ENCODE measurements at places on chromosomes 2 and 18.

DNA sequence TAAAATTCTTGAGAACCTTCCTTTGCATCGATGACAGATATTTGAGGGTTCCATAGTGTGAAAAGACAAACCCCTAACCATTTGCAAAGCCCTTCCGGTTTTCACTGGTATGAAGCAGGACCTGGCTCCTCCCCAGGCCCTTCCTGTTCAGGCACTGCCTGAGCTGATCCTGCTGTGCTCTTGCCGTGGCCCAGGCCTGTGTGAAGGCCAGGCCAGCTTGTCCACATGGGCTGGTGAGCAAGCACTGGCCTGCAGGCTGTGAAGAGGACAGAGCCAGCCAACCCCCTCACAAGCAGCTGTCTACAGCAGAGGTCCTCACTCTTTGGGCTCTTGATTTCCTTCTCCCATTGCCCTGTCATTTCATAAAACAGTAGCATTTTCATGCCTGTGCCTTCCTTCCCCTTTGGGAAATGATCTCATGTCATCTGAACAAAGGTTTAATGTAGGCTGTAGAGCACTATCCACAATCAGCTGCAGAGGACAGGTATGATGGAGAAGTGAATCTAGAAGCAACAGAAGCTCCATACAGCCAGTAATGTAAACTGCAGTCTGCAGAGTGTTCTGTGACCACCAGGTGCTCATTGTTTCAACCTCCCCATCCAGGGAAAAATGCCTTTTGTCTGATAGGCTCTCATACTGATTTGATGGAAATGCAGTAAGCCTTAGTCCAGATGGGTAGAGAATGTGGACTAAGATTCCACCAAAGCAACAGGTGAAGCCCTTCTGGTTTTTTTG lies 19.8 kb downstream of the MPHOSPH10 start:
- no peak for DNase-seq

- DNase-seq, result no peak
These were observed 133.0 kb upstream of the CELF4 start for GRCh38 chr18:37698508-37699040.

GRCh38 chr2:5021136-5021535 lies 671.0 kb upstream of the SOX11 start:
- no peak for DNase-seq

GRCh38 chr18:49768051-49768391 lies 45.3 kb downstream of the ACAA2 start:
- DNase-seq, result peak; percentile 51

DNA sequence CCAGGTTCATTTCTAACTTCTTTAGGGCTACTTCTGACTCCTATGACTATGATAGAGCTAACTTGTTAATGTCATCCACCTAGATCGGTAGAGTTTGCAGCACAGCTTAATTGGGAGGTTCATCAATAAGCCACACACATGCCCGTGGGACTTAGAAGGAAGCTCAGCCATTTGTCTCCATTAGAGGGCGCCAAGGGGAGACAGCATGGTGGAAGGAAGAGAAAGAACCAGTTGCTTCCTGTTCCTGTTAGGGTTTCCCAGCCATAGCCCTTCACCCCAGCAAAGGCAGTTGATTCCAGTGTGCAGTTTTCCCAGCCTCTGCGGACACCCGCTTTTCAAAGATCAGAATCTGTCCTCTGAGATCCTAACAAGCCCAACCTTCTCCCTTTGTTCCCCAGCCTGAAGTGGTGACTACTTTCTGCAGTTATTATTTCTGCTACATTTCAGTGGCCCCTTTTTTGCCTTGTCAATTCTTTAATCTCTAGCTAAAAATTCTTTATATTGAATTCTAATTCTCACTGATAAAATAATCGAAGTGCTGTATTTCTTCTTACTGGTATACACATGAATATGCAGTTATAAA lies 30.3 kb downstream of the MAIP1 start:
- peak; percentile 90 for DNase-seq

DNA sequence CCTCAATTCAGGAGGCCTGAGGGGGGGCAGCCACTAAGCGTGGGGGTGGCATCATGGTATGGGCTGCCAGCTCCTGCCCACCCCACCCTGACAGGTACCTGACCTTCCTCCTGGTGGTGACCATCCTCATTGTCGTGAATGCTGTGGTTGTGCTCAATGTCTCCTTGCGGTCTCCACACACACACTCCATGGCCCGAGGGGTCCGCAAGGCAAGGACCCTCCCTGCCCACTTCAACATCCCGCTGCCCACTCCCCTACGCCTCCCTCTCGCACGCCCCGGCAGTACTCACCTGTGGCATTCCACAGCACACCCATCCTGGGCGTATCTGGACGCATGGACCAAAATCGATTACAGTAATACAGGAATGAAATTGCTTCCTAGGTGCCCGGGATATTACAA lies 4.0 kb downstream of the CHRNG start:
- no peak for DNase-seq

- no peak for DNase-seq
These were observed 64.7 kb downstream of the GYPC start for GRCh38 chr2:126720638-126721037.

- no peak for DNase-seq
These were observed 278.1 kb upstream of the ZEB2 start for GRCh38 chr2:144798034-144798433.

GRCh38 chr18:48065601-48065995 lies 135.1 kb upstream of the SMAD2 start:
- DNase-seq, result no peak

DNA sequence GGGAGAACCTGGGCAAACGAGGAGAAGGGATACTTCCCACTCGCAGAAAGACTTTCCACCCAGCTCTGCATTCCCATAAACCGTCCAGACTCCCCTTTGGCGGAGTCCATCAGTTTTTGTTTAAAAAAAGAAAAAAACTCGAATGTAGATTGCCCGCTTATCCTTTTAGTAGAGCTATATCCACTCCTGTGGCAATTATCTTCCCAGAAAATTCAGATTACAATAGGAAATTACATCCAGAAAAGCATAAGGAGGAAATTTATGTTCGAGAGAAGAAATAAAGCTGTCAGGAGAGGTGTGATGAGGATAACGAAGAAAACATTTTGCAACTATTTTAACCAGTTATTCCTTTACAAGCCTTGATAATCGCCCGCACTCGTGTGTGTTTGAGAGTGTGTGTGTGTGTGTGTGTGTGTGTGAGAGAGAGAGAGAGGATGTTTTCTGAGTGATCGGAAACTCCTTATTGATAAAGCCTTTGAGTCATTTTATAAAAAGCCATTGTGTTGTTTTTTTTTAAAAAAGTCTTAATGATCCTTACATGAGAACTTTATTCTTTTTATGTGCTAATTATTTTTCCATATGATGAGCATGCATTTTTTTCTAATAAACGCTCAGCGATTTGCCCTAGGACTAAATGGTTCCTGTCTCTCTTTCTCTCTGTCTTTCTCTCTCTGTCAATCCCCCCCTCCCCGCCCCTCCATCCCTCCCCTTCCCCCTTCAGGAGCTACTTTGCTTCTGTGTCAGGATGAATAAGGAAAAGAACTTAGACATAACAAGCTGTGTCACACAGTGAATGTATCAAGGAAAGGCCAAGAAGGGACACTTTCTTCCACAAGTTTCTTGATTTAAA lies 1.1 kb upstream of the PPP3R1 start:
- DNase-seq, result peak; percentile 74

GRCh38 chr2:239026711-239027361 lies 179.0 kb downstream of the TWIST2 start:
- DNase-seq, result no peak

GRCh38 chr2:1484131-1484884 lies 71.0 kb downstream of the TPO start:
- no peak for DNase-seq

GRCh38 chr2:172103471-172104272 lies 972 bp upstream of the DLX2 start:
- peak; percentile 87 for DNase-seq

GRCh38 chr2:73703675-73704074 lies 33.5 kb downstream of the TPRKB start:
- DNase-seq, result peak; percentile 20

GRCh38 chr2:71830497-71831192 lies 317.0 kb downstream of the CYP26B1 start:
- DNase-seq, result no peak

DNA sequence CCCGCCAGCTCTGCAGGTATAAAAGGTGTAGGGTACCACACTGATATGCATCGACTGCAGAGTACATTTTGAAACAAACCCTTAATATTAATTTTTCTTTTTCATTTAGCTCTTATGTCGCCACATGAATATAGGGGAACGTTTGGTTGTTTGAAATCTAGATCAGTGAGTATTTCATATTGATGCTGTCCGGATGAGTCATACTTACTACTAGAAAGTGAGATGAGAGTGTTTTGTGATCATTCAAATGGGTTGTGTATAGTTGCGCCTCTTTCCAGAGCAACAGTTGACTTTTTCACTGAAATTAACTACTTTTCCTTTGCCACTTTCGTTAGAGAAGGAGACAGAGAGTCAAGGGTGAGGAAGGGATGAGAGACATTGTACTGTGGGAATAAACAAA lies 24.6 kb downstream of the NPAS2 start:
- DNase-seq, result no peak

All from hematopoietic multipotent progenitor cell treated with erythropoietin and hydrocortisone succinate and interleukin-3 and kit ligand, for 4 days (in vitro differentiated cells).